ENCODE measurements at places on chromosomes 7 and 10.

DNA sequence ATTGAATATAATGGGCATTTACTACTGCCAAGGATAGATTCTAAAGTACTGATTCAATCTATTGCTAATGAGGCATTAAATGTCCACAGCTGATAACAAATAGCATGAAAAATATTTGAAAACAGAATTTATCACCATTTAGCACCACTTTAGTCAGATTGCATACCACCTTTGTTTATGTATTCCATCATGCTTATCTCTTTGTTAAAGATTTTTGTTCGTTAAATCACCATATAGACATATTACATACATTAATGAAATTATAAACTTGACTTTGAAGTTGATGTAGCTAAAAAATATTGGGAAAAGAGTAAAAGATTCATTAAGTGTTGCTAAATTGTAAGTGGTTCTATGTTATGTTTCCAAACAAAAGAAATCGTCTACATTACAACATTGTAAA lies 252.8 kb upstream of the LRRTM3 start:
- DNase-seq: no peak

DNA sequence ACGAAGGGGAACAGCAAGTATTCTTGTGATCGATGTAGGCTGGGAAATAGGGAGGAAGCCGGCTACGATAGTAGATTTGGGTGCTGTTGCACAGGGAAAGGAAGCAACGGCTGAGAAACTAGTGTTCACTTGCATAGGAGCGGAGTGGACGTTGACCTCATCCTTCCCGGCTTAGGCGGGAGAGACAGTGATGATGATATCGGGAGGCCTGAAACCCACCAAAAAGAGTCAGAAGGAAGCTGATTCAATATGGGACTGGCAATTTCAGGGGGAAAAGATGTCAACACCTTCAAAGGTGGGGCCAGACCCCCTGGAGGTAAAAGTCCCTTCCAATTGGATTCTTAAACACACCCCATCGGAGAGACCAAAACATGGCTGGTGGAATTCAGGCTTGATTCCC lies 61.3 kb downstream of the CARD11 start:
- DNase-seq: no peak

GRCh38 chr10:47049056-47049851 lies 138.0 kb downstream of the PTPN20 start:
- no peak for DNase-seq

GRCh38 chr10:131579251-131580071 lies 267.9 kb upstream of the TCERG1L start:
- DNase-seq: no peak

DNA sequence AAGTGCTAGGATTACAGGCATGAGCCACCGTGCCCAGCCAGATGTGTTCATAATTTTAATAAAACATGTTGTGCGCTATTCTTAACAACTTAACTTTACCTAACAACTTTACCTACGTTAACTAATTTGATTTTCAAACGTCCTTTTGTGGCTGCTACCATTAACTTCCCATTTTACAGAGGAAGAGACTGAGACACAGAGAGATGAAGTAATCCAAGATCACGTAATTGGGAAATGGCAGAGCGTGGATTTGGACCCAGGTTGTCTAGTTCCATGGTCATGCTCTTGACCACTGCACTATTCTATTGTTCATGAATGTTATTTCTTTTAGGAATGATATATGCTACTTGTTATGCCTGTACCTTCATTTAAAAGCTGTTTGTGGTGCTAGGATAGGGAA lies 80.3 kb upstream of the MTPN start:
- no peak for DNase-seq

DNA sequence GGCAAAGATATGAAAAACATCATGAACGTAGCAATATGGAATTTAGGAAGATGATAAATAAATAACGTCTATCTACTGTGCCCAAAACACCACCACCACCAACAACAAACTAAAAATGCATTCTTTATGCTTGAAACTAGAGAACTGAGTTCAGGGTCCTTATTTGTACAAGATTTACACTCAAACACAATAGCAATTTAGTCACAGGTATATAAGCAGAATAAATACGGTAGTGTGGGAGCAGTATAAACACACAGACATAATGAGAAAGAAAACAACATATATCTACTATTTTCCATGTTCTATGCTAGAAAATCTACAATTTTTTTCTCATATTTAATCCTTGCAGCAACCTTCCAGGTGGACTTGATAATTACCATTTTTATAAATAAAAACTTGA lies 64.3 kb downstream of the ARL4A start:
- DNase-seq: no peak

DNA sequence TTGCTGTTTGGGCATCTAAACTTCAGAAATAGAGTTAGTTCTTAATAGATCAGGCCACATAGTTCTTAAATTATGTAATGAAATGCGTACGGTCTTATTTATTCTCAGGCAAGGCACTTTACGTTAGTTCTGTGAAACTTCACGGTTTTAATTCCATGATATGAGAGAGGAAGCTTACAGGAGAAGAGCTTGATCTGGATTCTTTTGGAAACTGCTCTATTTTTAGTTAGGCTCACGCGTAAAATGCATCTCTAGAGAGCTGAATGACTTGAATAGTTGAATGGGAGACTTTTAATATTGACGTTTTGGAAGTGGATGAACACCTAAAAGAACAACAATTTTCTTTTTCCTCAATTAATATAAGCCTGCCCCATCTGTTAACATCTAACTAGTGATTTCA lies 71.1 kb downstream of the PRKG1 start:
- no peak for DNase-seq

DNA sequence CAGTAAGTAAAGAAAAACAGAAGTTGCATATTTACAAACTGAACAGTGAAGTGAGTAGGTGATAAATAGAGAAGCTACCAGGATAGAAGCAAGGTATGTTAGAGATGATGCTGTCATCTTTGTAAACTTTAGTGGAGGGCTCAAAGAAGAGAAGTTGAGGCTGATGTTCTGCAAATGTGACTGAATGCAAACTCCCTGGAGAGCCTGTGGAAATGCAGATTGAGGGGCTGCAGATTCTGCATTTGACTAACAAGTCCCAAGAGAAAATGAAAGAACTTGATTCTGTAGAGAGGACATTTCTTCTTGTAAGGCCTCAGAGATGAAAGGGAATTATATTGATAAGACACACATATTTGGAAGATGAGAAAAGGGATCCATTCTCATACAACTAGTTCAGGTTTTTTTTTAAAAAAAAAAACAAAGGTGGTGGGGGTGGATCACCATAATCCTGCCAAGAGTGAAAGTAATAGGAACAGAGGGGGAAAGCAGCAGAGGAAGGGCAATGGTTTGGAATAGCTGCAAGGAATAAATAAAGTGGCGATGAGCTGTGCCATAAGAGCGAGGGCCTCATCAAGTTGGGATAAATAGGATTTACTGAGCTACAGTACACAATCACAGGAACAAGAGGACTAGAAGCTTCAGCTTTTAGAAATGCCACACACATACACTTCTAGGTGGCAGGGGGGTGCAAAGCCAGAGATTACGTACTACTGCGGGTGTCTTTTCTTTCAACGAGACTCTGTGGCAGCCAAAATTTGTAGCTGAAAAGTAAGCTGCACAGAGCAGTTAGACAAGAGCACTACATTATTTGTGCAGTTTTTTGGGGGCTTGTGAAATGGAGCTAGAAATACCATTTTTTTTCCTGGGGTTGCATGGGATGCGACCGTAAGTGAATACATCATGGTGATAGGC lies 778.5 kb downstream of the NRG3 start:
- no peak for DNase-seq

GRCh38 chr10:130341356-130341755 lies 205.2 kb downstream of the GLRX3 start:
- no peak for DNase-seq

- DNase-seq: peak; percentile 29
Measured at GRCh38 chr7:108459922-108460551, 3.8 kb upstream of the NRCAM start.

- DNase-seq: no peak
Measured at GRCh38 chr7:33998476-33998875, 93.1 kb downstream of the BMPER start.

GRCh38 chr7:74428023-74428422 lies 25.7 kb upstream of the GTF2IRD1 start:
- no peak for DNase-seq

GRCh38 chr10:131559450-131559911 lies 248.0 kb upstream of the TCERG1L start:
- DNase-seq: no peak

DNA sequence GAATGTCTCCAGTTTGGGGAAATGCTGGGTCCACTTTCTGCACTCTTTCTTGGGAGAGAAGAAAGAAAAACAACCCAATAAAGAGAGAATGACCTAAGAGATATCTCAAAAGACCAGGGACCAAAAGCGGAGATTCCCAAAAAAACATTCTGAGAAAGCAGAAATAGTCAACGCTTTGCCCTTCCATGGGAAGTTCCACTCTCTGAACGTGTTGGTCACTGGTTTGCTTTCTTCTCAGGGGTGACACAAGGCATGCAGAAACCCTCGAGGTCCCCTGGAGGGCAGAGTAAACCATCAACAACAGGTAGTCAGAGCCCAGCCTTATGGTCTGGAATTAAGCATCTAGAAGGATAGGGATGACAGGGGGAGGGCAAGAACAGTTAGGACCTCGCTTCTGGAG lies 26.2 kb upstream of the AOAH start:
- DNase-seq: no peak
